ENCODE measurements at places on chromosomes 12 and 14. TPM values are rescaled to one million over a fixed set of nuclear protein-coding genes. Genes with fewer than 3 reads are reported as not detected.

The CIROP gene
- total RNA-seq = not detected

The SLC24A4 gene
- total RNA-seq = 0.10 TPM

The PMCH gene
- total RNA-seq = not detected

The CELA1 gene
- not detected for total RNA-seq

The TAS2R20 gene
- not detected for total RNA-seq

The OASL gene
- 4.8 TPM for total RNA-seq

The HOXC10 gene
- total RNA-seq = 2.8 TPM

The SLC25A21 gene
- 1.6 TPM for total RNA-seq

The SDR9C7 gene
- total RNA-seq = not detected

The FAM186B gene
- total RNA-seq = 0.08 TPM

The SLC38A4 gene
- not detected for total RNA-seq

The SAMD4A gene
- total RNA-seq = 6.4 TPM

The FGF23 gene
- total RNA-seq = not detected

The IL22 gene
- not detected for total RNA-seq

The MYF5 gene
- not detected for total RNA-seq
